ENCODE measurements at places on chromosomes 1 and 21.

GRCh38 chr1:69523032-69523431 is 44.7 kb upstream of the LRRC7 start:
- no peak for DNase-seq

DNA sequence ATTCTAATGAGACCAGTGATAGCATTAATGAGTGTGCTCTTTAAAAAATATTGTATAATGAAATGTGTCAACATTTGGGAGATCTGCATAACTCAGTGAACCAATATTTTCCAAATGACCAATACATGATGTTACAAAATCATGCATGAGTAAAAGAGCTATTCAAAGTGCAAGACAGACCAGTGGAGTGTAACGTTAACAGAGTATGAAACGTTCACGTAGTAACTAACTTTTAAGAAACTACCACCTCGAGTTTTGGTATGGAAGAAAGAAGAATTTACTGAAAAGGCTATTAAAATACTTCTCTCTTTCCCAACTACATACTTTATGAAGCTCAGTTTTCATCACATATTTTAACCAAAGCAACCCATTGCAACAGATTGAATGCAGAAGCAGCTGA is 9.6 kb upstream of the SLC6A9 start:
- DNase-seq: no peak

- no peak for DNase-seq
Observed at GRCh38 chr1:184407816-184408510, 21.1 kb downstream of the C1orf21 start.

GRCh38 chr1:212520746-212521145 is 87.8 kb upstream of the ATF3 start:
- no peak for DNase-seq

DNA sequence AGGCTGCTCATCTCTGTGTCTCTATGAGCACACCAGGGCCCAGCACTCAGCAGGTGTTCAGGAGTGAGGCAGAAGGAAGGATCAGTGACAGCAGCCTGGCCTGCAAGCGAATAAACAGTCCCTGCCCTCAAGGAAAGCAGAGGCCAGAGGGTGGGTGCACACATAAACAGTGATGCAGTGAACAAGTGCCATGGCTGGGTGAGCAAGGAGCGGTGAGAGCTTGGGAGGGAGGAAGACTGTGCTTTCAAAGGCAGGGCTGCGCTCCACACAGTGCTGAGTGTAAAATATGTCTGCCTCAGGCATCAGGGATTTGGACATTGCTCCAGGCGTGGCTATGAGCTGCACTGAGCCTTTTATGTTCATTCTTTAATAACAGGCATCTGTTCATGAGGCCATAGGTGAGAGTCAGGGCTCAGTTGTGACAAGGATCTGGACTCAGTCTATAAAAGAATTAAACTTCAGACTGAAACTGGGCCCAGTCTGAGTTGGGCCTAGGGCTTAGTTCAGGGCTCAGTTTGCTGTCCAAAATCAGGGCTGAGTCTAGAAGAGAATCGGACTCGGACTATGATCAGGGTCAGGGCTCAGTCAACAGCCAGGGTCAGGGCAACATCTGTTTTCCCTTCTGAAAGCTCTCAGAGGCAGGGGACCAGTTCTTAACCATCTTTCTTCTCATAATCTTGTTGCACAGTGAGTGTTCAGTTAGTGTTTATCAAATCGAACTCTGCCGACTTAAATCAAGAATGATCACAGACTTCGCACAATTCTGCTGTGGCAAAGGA is 213.7 kb downstream of the FOXD2 start:
- DNase-seq: no peak

GRCh38 chr1:150813028-150813707 is 5.1 kb upstream of the CTSK start:
- DNase-seq: no peak

DNA sequence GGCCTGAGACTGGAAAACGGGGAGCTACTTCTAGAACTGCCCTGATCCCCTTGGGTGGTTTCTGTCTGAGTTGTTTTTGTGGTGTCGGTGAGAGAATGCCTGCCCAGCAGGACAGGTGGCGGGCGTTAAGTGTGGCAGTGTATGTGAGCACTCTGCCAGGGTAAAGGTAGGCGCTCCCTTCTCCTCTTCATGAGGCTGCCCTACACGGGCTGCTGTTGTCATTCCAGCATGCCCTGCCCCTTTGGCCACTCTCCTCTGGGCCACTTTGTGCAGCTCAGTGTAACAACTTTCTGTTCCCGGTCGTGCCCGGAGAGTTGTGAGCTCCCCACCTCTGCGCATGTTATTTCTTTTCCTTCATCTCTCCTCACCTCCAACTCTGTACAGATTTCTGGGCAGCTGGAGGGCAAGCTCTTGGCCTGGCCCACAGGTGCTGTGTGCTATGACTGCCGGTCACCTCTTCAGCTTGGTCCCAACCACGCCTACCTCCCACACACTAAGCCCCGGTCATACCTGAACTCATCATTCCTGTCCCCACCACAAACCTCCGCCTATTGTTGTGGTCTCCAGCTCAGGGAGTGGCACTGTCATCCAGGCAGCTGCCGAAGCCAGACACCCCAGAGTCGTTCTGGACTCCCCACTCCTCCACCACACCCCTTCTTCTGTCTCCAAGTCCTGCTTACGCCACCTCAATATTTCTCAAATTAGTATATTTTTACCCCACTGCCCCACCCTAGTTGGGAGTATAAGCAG is 69.0 kb downstream of the GADD45A start:
- DNase-seq: no peak

GRCh38 chr1:244006961-244007360 is 44.1 kb upstream of the ZBTB18 start:
- DNase-seq: no peak

DNA sequence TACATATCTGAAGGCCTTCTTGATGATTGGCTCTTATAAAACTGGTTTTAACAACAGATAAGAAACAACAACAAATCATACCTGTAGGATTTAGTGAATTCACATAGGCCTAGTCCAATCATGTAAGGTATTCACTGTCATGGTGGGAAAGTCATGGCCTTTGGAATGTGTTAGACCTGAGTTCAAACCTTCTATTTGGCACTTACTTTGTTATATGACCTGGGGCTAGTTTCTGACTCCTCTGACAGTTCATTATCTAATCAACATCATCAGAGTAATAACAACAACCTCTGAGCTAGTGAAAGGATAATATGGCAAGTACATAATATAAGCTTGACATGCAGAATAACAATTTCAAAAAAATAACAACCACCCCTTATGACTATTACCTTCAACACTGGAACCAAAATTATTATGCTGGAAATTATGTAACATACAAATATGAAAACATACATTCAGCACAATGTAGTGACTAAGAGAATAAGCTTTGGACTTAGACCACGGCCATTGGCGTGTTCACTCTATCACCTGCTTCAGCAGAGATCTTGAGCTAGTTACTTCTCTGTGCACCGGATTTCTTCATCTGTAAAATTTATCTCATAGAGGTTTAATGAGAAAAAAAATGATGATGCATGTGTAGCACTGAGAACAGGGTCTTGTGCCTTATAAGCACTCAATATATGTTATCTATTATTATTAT is 597.6 kb downstream of the LMO4 start:
- no peak for DNase-seq

- no peak for DNase-seq
Observed at GRCh38 chr1:59520194-59520593, 223.3 kb downstream of the FGGY start.

DNA sequence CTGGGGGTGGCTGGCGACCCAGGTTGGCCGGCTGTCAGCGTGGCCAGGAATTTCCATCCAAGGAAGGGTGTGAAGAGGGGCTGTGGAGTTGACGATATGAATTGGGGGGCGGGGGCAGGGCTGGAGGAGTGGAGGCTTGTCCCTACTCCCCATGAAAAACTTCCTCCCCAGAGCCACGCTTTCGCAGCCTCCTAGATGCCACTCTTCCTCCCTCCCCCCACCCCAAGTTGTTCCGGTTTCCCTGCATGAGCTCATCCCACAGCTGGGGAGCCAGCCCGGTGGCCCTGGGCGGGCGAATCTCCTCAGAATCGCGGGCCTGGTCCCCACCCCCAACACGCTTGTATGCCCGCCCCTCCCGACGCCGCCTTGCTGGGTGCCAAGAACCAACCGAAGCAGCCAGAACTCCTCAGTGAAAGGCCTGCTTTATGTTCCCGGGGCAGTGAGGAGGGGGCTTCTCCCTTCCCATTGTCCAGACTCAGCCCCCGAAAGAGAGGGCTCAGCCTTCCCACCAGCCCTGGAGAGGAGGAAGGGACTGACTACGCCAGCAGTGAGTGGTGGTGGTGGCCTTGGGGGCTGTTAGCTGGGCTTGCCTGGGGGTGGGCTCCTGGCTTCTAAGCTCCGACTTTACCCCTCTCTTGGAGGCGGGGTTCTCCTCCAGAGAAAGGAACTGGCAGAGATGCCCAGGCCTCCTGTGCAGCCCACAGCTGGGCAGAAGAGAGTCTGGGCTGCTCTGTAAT is 1.8 kb upstream of the CSMD2 start:
- no peak for DNase-seq

DNA sequence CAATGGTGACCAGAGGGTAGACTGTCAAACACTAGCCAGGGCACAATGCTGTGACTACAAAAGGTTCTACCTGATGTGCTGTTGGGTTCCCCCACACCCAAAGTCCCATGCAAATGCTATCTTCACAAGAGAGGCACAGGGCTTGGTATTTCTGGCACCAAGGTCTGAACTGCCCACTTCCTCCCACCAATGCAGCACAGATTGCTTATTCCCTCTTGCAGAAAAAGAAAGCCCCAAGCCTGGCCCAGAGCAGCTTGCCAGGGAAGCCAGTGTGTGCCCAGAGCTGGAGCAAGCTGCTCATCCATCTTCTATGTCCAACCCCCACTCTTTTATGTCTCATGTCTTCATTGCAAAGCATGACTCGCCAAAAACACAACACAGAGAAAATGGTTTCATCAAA is 149.4 kb upstream of the CAMK1G start:
- DNase-seq: no peak

- DNase-seq: no peak
Observed at GRCh38 chr1:36951292-36951750, 83.0 kb downstream of the GRIK3 start.

DNA sequence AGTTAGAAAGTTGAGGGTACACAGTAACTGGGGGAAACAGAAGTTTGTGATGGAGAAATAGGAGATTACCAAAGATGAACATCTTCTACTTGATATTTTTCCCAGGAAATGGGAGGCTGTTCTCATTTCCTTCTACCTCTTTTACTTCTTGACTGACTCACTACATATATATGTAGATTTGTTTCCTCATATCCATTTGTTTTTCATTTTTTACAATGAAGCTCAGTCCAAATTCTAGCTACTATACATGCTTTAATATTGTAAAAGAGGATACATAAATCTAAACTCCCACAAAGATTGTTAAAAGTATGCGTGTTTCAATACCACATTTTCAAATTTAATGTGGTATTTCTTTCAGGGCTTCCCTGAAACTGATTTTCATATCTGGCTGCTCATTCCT is 366.6 kb upstream of the NCAM2 start:
- no peak for DNase-seq

DNA sequence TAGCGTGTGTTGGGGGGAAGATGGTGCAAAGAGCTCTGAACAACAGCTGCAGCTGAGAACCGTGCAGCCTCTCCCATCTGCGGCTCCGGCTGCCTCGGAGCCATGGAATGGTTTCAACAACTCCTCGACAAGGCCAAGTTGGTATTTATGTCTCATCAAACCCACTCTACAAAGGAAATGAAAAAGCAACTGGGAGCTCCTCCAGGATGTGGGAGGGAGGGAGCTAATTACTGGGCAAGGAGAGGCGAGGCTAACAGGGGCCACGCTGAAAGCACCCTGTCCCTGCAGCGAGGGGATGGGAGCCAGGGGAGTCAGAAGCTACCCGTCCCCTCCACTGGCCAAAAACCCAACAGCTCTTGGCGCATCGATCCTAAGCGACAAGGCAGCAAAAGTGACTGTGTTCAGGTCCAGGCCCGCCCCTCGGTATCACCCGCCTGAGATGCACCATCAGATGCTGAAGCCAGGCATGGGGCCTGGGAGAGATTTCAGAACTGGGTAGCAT is 63.1 kb downstream of the ACOT7 start:
- no peak for DNase-seq

DNA sequence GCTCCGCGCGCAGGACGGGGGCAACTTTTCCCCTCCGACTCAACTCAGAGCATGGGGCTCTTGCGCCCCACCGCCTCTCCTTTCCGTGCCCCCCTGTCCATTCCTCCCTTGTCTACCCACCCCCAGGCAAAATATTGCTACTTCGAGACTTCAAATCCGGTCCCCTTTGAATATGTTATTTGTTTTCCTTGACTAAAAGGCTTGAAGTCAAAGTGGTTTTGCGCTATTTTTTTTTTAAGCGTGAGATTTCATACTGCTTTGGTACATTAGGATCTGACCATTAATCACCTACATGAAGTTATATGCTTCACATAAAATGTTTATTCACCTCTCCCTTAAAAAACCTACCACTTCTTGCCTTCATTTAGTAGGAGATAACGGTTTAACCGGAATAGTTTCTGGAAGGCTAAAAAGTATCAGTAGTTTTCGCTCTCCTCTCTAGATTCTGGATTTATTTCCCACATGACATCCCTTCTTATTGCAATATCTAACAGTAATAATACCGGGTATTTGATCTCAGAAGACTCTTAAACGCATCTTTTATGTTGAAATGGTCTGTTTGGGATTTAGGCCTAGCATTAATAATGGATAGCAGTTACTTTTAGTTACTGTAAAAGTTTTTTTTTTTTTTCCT is 1.6 kb downstream of the NFIA start:
- DNase-seq: no peak

DNA sequence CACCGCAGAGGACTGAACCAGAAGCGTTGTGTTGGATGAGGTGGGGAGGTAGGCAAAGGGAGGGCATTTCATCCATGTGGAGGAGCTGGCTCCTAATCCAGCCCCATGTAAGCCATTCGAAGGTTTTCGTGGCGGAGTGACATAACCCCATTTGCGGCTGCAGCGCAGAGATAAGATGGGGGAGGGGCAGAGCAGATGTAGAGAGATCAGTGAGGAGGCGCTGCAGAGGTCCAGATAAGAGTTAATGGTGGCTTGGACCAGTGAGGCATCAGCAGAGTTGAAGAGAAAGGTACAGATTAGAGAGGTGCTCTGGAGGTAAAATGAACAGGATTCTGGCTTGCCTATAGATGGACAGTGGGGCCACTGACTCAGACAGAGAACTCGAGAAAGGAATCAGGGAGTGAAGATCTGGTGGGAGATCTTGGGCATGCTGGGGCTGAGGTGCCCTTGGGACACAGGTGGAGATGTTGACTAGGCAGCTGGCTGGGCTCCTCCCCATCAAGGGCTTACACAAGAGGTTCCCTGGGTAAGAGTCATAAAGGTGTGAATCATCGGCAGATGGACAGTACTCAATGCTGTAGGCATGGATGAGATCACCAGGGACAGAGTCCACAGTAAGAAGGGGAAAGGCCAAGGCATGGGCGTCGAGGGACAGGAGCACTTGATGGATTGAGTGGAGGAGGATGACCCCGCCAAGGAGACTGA is 7.8 kb upstream of the PTPRF start:
- no peak for DNase-seq
